Cerebellar nuclear complex (tissue), 1 donor: ENCODE measurements at places on chromosomes 12 and 14.

GRCh38 chr14:33762161-33762851 lies 188.6 kb downstream of the EGLN3 start:
- no peak for DNase-seq

GRCh38 chr12:14454098-14454907 lies 88.8 kb downstream of the ATF7IP start:
- no peak for DNase-seq

GRCh38 chr14:51304941-51305340 lies 64.9 kb downstream of the TMX1 start:
- no peak for DNase-seq

GRCh38 chr12:32365473-32366064 lies 33.8 kb upstream of the FGD4 start:
- no peak for DNase-seq

GRCh38 chr14:64910847-64911495 lies 3.3 kb upstream of the CHURC1 start:
- no peak for DNase-seq

- DNase-seq: no peak
Observed at GRCh38 chr14:104212206-104213095, 74.1 kb downstream of the KIF26A start.

- peak; percentile 30 for DNase-seq
Observed at GRCh38 chr12:76685246-76685678, 78.7 kb upstream of the ZDHHC17 start.

GRCh38 chr12:119715268-119715620 lies 47.3 kb downstream of the PRKAB1 start:
- no peak for DNase-seq

- no peak for DNase-seq
Observed at GRCh38 chr12:14393751-14394150, 28.3 kb downstream of the ATF7IP start.

- no peak for DNase-seq
Observed at GRCh38 chr12:124213666-124214347, 81.1 kb upstream of the RFLNA start.

DNA sequence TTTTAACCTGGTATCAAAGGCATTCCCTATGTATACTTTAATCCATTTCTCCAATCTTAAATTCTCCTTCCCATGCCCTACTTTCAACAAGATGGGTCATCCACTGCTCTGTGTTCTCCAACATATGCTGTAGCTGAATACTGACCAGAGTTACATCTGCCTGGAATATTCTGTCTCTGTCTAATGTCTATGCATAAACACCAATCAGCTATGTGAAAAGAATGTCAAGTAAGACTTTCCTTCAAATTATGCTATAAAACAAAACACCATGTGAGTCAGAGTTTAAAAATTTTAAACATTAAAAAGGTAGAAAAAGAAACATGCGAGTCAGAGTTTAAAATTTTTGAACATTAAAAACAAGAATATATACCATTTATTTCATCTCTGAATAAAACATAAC lies 19.3 kb downstream of the NT5DC3 start:
- DNase-seq: no peak

DNA sequence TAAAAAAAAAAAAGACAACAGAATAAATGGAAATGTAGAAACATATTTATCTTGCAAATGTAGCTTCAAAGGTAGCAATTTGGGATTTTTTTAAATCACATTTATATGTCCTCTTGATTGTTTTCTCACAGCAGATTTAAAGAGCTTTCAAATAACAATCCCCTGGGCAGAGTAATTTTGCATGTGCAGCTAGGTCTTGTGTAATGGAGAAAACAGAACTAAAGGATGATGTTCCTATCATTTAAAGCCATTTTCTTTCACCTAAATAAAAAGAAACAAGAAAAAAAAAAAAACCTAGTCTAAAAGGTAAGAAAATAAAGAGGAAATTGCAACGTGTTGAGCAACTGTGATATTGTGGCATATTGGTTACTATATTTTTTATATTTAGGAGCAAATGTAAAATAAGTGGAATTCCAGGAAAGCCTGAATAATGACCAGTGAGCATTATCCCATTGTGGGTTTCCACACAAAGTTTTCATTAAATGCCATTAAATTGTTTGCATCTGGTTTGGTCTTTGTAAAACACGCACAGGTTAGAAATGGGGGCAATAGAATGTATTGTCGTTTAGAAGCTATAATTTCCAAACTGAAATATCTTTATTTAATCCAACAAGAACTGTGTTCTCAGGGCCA lies 215.6 kb downstream of the SLC6A15 start:
- DNase-seq: no peak

- no peak for DNase-seq
Observed at GRCh38 chr12:34379142-34379541, 356.8 kb downstream of the ALG10 start.

DNA sequence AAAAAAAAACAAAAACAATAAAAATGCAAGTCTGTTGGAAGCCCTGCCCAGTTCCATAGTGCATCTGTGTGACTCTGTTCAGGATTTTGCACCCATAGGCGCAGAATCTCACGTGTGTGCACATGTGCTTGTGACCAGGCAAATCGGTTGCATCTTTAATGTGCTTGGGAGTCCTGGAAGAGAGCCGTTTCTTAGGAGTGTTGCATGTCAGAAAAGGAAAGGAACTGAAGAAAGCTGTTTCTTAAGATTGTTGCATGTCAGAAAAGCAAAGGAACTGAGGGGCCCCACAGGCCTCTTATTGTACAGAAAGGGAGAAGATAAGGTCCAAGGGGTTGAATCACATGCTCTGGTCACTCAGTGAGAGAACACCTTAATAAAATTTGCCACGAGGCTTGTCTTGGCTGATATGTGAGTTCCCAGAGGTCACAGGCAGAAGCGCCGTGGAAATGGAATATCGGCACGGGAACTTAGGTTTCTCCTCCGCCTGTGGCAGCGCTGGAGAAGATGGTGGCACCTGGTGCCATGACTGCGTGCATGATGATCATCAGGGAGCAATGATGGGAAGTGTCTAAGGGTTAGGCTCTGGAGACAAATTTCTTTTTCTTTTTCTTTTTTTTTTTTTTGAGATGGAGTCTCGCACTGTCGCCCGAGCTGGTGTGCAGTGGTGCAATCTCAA lies 90.0 kb downstream of the LRRC74A start:
- no peak for DNase-seq

GRCh38 chr12:2877953-2878732 lies 1.1 kb downstream of the RHNO1 start:
- no peak for DNase-seq

DNA sequence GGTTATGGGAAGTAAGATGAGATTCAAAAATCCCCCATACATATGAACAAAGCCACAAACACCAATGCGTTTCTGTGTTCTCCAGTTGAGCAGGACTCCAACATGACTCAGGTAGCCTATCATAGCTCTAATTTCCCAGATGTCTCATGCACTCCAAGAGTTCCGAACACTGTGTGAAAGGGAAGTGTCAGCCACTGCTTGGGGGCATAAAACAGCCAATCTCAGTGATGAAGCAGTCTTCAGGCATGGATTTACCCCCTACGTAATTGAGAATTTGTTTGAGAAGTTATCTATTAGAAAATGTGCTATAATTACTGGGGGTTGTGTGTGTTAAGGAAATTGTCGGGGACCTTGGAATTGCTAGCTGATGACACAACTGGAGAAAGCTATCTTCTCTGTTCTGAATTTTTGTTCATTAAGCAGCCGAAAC lies 153.9 kb upstream of the AVPR1A start:
- no peak for DNase-seq

GRCh38 chr12:121996945-121997612 lies 24.6 kb upstream of the BCL7A start:
- DNase-seq: no peak

- no peak for DNase-seq
Observed at GRCh38 chr14:55780156-55780946, 200.3 kb downstream of the KTN1 start.
